Daoy (cell line): ENCODE measurements at places on chromosomes 6 and 20. TPM values are rescaled to one million over a fixed set of nuclear protein-coding genes. Genes with fewer than 3 reads are reported as not detected.

The CLPSL2 gene
- total RNA-seq: not detected in 2 replicates

The ABHD16B gene
- total RNA-seq: not detected in 2 replicates

The ARG1 gene
- total RNA-seq: not detected in 2 replicates

The MAP7 gene
- 0.95 and 1.1 TPM in 2 replicates for total RNA-seq

The POU5F1 gene
- 5.6 and 12.2 TPM in 2 replicates for total RNA-seq

The MTCH1 gene
- 279 and 292 TPM in 2 replicates for total RNA-seq

The LST1 gene
- total RNA-seq: 0.09 and 3.5 TPM in 2 replicates

The DOK5 gene
- 0.06 and 0.91 TPM in 2 replicates for total RNA-seq

The TFAP2C gene
- 4.5 and 7.7 TPM in 2 replicates for total RNA-seq

The HLA-DMB gene
- 0.23 and 3.2 TPM in 2 replicates for total RNA-seq

The SMOC2 gene
- not detected in 2 replicates for total RNA-seq

The GSTA2 gene
- total RNA-seq: not detected in 2 replicates

The CAPN11 gene
- not detected in 2 replicates for total RNA-seq

GRCh38 chr6:130412556-130413290, 46.9 kb downstream of the TMEM200A start:
- no peak for DNase-seq

GRCh38 chr20:37693242-37693634, 592 bp upstream of the CTNNBL1 start:
- no peak for DNase-seq

- peak; percentile 57 for DNase-seq
Observed at GRCh38 chr6:35737413-35738211, 780 bp downstream of the ARMC12 start.

- DNase-seq: no peak
Observed at GRCh38 chr20:53444401-53445149, 149.1 kb downstream of the ZNF217 start.

- DNase-seq: peak; percentile 22
Observed at GRCh38 chr20:40687384-40688128, 1.5 kb downstream of the MAFB start.

DNA sequence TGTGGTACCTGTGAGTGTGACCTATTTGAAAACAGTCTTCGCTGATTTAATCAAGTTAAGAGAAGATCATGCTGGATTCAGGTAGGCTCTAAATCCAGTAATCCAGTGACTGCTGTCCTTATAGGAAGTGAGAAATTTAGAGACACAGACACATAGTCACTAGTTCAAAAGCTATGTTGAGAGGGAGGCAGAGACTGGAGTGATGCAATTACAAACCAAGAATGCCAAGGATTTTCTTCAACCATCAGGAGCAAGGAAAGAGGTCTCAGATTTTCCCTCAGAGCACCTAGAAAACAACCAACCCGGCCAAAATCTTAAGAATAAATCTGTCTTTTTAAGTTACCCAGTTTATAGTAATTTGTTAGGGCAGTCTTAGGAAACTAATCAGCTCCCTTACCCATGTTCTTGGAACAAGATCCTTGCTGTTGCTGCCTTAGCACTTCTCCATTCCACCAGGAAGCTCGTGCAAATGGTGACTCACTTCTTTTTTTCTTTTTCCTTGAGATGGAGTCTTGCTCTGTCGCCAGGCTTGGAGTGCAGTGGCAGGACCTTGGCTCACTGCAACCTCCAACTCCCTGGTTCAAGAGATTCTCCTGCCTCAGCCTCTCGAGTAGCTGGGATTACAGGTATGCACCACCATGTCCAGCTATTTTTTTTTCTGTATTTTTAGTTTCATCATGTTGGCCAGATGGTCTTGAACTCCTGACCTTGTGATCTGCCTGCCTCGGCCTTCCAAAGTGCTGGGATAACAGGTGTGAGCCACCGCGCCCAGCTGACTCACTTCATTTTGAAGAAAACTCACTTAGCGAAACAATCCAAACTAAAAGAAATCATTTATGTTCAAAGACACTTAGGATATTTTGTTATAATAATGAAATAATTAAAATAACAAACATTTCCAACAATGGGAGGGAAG, 34.4 kb upstream of the ZNF184 start:
- peak; percentile 27 for DNase-seq

- DNase-seq: no peak
Observed at GRCh38 chr20:50336661-50337060, 146.0 kb downstream of the CEBPB start.

DNA sequence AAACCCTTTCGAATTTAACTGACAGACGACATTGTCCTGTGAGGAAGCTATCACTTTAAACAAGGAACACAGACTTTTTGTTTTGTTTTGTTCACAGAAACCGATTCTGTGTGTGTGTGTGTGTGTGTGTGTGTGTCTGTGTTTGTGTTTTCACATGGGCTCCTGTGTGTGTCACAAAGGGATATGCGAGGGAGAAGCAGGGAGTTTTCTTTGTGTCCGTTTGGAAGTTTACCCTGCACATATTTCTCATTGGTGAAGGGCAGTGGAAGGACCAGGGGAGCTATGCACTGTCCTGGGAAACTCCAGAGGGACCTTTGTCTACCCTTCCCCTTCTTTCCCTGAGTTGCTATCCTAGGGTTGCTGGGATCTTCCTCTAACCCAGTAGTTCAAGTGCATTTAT, 17.7 kb downstream of the POM121L2 start:
- DNase-seq: no peak

DNA sequence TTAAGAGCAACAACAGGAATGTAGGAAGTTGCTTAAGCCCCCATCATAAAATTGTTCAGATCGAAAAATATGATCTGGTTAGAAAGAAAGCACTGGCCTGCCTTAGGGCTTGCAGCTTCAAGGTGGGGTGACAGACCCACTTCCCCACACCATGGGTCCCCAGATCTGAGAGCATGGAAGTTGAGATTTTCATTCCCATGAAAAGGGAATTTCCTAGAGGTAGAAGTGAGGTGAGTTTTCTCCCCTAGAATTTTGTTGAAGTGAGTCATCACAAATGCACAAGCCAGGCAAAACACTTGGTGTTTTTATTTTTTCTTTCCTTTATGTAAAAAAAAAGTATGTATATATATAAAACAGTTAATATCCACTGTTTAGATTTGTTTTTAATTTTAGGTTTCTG, 213.6 kb upstream of the SUPT3H start:
- DNase-seq: peak; percentile 75

DNA sequence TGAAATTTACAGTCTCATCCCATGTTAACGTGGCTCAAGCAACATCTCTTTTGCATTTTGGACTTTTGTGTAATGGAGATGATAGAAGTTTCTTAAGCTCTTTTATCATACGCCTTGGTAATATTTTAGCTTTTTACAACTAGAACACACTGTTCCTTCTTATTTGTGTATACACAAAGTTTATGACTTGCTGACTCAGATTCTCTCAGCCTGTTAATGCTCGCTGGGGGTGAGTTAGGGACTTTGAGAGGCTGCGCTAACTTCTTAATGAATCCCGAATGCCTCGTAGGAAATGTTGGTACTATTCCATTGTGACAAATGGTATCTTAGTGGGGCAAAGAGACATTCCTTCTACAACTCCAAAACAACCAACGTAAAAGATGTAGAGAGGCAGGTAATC, 509.7 kb downstream of the DOK5 start:
- DNase-seq: no peak

DNA sequence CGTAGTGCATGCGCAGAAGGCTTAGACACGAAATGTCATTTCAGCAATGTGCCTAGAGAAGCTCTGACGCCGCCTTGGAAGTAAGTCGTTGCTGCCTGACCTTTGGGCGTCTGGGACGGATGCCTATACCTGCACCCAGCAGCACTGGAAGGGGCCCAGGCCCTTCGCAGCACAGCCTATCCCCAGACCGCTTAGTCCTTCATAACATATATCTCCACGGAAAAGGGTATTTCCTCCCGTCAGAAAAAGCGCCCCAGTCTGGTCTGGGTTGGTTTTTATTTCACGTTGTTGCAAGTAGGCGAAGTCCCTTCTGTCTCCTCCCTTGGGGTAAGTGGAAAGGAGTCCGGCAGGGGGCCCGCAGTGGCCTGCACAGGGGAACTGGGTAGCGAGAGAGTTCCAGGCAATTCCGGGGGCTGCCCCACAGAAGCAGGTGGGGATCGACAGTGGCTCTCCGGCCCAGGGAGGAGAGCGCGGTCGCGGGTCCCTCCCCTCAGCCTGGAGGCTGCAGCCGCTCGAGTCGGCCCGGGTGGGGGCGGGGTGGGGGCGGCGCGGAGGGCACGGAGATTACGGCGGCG, 559 bp upstream of the EYA4 start:
- peak; percentile 73 for DNase-seq

DNA sequence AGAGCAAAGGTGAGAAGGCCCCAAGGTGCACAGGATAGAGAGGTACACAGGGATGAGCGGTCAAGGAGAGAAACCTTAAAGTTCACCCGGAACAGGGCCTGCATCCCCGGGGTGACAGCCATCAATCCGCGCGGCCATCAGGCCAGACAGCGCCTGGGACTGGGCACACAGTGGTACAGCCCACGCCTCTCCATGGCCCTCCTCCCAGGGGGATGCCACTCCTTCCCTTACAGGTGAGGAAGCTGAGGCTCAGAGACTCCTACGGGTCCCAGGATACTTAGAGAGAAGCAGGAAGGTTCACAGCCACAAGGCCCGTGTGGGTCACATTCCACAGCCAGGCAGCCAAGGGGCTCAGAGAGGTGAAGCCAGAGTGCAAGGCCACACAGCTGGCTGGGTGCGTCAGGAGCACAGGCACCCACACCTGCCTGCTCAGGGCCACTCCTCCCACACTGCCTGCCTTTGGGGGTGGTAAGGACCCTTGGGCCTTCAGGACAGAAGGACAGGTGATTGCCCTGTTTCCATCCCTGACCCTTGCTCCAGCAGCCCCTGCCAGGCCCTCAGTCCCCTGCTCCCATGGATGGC, 14.7 kb downstream of the FRMD1 start:
- no peak for DNase-seq

- peak; percentile 78 for DNase-seq
Observed at GRCh38 chr20:50029697-50030461, 47.1 kb downstream of the SNAI1 start.

- no peak for DNase-seq
Observed at GRCh38 chr6:3984494-3984893, 94.4 kb downstream of the FAM217A start.

DNA sequence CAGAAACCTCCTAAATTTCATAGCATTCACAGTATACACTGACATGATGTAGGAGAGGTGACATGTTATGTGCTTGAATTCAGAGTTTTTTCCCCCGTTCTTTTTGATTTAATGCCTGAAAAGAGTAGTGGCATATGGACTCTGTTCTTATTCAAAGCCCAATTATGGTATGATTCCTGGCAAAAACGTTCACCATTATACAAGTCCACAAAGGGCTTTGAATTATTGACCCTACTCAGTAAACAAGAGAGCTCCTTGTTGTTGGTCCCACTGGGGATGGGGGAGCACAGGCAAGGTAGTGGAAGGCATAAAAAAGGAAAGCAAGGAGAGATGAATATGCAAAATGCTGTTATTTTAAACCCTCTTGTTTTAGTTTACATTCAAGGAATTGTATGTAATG, 136.0 kb upstream of the AHI1 start:
- DNase-seq: no peak

- DNase-seq: no peak
Observed at GRCh38 chr6:140917911-140918310, 1214.8 kb upstream of the GJE1 start.

- DNase-seq: peak; percentile 22
Observed at GRCh38 chr20:23367770-23368169, 5.8 kb downstream of the GZF1 start.

GRCh38 chr20:48335308-48336050, 492.3 kb downstream of the PREX1 start:
- DNase-seq: no peak

DNA sequence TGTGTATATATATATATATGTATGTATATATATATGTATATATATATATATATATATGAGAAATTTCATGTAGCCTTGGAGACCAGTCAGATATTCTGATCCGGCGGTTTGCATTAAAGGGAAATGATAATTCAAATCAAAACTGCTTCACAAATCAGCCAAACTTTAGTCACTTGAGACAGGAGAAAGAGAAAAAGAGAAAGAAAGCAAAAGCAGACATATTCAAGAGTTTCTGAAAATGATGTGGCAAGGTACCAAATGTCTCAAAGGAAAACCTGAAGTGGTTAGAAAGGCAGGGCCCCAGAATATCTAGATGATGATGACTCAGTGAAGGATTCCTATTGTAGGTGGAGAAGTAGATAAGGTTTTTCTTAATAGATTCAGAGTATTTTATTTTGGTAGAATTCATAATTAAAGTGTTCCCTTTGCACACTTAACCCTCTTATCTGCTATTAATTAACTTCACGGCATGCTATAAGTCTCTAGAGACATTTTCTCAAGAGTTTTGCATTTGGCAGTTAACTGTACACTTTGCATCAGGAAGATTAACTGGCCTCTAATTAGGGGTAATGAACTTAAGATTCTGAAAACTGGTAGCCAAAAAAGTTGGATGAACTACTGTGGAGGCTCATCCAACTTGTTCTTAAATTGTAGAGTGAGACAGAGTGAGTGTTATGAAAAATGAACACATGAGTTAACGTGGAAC, 50.1 kb upstream of the ASF1A start:
- DNase-seq: no peak

- DNase-seq: peak; percentile 35
Observed at GRCh38 chr6:28860581-28860980, 63.2 kb downstream of the TRIM27 start.

- no peak for DNase-seq
Observed at GRCh38 chr6:31426395-31427354, 23.3 kb downstream of the MICA start.

GRCh38 chr6:139284789-139285188, 7.0 kb downstream of the TXLNB start:
- no peak for DNase-seq

- peak; percentile 83 for DNase-seq
Observed at GRCh38 chr6:49606721-49607390, 29.8 kb downstream of the RHAG start.

- no peak for DNase-seq
Observed at GRCh38 chr6:152720974-152721373, 23.3 kb downstream of the MYCT1 start.

DNA sequence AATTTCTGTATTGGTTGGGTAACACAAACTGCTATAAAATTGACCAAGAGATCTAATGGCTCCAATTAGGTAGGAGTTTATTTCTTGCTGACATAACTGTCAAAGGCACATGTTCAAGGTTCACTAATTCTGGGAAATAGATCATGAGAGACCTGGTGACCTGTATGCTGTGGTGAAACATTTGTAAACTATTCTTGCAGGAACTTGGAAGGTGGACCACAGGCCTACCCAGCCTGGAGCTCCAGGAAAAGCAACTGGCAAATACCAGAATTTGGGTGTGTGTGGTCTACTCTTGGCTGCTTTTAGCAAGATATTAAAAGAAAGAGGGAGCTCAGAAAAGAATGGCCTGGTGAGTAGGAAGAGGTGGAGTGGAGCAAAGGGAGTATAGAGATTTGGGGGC, 184.6 kb downstream of the QKI start:
- DNase-seq: no peak
